ENCODE measurements at places on chromosomes 1 and 21.

DNA sequence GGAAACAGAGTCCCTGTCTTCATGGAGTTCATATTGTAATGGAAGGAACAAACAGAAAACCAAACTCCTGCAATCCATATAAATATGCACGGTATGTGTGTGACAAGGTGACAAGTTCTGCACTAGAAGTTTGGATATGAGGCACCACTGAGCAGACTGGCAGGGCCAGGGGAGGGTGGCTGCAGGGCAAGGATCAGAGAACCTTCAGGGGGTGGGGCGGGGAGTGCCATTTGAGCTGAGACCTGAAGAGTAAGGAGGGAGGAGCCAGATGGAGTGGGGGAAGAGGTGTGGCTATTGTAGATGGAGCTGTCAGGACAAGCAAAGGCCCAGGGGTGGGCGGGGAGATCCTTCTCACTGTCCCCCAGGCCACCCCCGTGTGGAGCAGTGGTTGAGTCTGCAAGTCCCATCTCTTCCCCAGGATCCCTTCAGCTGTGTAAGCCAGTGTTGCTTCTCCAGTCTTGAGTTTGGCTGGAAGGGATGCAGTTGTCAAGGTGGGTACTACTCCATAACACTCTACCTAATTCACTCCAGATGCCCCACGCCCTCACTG is 76.4 kb downstream of the ATP5PO start:
- DNase-seq = no peak

- DNase-seq = no peak
These were observed 62.5 kb upstream of the ARHGAP29 start for GRCh38 chr1:94299627-94300553.

DNA sequence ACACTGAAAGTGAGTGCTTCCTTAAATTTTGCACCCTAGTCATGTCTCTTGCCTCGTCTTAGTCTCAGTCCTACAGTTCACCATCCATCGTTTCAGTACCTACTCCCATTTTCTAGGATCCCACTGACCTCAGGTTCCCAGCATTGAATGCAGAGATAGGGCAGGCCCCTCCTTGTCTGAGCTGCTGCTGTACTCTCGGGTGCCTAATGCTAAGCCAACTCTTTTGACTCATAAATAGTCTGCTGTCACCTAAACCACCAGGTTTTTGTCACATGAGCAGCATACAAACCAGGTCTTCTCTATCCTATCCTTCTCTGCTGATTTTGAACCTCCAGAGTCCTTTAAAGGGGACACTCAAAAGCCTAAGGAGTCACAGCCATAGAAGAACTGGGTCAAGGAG is 3.0 kb downstream of the ARHGAP30 start:
- DNase-seq = no peak

DNA sequence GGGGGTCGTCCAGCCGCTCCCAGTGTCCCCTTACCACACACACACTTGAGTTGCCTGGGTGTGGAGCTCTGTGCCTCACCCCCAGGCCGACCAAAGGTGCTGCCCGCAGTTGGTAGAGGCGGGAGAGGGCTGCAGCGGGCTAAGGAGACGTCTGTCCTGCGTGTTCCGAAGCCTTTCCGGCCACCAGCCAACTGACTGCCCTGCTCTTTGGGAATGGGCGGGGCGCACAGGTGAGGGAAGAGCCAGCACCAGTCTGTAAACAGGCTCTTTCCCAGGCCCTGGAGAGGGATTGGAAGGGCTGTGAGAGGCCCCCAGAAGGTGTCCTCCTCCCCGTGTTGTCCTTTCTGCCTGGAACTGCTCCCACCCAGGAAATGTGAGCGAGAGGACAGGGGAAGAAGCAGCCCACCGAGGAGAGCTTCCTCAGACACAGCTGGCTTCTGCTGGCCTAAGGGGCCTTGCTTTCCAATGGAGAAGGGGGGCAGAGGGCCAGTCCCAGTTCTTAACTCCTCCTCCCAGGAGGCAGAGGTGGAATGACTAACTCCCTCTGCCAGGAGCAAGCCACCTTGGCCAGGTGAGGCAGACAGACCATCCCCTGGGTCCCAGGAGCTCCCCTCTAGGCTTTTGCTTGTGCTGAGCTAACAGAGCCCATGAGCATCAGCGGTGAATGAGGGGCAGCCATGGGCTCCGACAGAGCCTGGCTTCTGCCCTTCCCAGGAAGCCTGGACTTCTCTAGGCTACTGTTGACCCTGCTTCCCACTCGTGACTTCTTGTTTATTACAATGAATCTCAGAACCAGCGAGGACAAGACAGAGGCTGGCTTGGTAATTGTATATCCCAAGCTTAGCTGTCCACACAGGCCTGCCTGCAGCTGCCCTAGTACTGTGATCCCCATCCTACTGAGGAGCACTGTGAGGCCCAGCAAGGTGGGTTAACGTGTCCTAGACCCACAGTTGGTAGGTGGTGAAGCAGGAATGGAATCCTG is 158.1 kb upstream of the COA6 start:
- DNase-seq = no peak

DNA sequence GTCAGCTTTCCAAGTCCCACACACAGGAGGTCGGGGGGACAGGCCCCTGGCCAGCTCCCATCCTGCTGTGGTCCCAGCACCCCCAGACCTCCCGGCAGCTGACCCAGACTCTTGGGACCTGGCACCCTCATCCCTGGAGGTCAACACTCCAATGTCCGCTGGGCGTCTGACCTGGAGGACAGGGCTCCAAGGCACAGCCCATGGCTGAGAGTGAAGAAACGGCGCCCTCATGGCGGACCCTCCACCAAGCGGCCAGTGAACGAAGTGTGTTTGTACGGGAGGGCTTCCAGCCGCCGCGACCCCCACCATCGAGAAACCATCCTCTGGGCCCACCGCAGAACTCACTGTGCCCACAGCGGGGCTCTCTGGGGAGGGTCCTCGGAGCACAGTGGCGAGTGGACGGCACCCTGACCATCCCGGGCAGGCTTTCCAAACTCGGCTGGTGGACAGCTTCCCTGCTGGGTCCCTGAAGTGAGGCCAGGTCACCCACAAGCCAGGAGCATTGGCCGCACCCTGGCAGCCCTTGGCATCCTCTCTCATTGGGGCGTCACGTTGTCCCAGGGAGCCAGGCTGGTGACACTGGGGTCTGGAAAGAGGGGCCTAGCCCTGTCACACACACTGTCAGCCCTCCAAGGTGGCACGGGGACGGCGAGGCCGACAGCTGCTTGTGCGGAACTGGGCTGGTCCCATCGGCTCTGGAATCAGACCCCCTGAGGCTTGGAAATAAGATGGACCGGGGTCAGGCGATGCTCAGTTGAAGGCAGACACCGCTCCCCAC is 47.8 kb upstream of the COL6A2 start:
- no peak for DNase-seq

GRCh38 chr21:40200946-40201345 is 333.7 kb downstream of the PCP4 start:
- no peak for DNase-seq

DNA sequence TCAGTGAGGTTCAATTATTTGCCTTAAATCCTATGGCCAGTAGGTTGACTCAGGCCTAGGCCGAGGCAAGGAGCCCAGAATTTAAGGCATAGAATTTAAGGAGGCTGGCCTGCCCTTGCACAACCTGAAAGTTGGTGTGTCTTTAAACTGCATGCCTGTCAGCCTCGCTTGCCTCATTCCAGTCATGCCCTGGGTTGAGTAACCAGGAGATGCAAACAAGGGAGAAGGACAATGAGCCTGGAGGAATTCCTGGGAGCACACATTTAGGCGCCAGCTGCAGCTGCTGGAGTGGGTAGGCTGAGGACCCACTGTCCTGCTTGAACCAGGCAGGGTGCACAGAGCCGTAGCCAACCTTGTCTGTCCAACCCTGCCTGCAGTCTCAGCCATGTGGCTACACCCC is 11.7 kb downstream of the CD2 start:
- DNase-seq = no peak

- DNase-seq = no peak
These were observed 46.6 kb downstream of the CRB1 start for GRCh38 chr1:197314682-197315081.
